ENCODE measurements at places on chromosomes 12 and 14. TPM values are rescaled to one million over a fixed set of nuclear protein-coding genes. Genes with fewer than 3 reads are reported as not detected.

- no peak for DNase-seq
Observed at GRCh38 chr12:132367071-132367851, 37.9 kb upstream of the GALNT9 start.

- DNase-seq, result no peak
Observed at GRCh38 chr12:122124370-122124769, 45.8 kb downstream of the MLXIP start.

DNA sequence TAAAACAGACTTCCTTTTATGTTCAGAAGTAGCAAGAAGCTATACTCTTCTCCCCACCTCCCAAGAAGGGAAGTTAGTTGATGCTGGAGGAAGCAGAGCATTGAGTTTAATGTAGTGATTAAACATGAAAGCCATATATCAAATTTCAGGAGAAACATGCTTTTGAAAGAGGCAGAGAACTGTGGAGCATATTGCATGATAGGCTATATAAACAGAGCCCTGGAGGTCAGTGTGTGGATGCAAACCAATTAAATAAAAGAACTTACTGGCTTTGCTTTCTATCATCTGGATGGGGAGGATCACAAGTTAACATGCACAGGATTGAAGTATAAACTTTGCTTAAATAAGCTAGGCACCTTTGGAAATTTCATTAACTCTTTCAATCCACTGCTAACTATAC lies 94.1 kb downstream of the MSRB3 start:
- DNase-seq, result no peak

The BRAP gene
- total RNA-seq, result 20.0 TPM

DNA sequence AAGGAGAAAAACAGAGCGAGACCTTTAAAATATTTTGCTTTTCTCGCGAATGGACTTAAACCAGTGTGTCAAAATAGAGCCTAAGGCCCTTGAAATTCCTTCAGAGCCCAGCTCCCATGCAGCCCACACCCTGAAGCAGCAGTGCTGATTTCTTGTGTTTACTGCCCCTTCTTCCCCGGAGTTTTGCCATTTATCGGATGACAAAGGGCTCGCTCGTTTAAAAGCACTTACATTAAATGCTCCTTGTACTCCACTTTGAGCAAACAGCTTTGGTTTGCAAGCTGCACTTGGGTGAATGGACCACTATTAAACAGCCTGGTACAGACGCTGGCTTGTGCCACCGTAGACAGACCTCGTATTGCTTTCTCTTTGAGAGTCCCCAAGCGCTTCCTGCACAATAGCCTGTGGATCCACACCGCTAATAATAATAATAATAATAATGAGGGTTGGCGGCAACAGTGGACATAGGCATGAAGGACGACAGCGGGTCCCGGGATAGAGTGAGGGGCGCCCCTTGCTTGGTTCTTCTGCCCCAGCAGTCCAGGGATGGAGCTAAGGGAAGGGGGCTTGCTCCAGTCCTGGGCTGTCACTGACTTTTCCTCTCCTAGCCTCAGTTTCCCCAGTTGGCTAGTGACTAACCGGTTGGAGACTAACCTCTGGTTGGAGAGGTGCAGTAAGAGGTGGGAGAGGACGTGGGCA lies 6.6 kb downstream of the DLK1 start:
- no peak for DNase-seq

The AMIGO2 gene
- total RNA-seq, result 5.4 TPM

GRCh38 chr12:89960607-89961394 lies 252.2 kb upstream of the ATP2B1 start:
- DNase-seq, result no peak

GRCh38 chr14:105855893-105856675 lies 329.7 kb downstream of the TMEM121 start:
- DNase-seq, result no peak

DNA sequence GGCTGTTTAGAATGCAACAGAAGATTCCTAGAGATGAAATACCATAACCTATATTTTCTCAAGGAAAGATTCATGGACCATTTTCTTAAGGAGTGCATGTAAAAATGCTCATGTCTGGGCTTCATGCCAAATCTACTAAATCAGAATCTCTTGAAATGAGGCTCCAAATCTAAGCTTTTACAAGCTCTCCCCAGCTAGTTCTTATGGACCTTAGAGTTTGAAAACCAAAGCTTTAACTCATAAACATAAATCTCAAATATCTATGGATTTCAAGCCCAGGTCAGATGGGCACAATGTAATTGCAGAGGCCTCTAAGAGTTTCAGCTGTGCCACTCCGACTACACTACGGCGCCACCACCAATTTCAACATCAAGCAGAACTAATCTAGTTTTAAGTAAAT lies 117.3 kb upstream of the CAND1 start:
- DNase-seq, result no peak

DNA sequence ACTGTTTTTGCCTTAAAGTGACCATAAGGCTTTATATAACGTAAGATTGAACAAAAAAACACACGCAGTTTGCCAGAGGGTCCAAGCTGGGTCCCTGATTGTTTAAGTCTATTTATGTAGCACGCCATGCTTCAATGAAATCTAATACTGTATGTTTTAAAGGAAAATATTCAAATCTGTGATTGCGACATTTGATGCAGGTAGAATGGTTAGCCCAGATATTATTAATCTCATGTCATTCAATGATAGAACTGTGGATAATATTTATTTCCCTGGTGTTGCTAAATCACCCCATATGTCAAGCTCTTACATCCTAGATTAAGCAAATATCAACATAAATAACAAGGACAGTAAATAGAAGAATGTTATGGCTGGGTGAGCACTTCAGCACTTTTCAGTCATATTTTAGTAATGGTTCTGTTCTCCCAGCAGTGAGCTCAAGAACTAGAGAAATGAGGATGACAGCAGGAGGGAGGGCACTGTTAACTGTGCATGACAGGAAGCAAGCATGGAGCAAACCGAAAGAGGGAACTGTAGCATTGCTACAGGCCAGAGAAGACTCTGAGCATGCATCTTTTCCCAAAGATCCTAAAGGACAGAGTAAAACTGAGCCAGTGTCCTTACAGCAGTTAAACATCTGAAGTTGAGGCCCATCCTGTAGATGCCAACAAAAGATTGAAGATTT lies 465.7 kb upstream of the MGAT4C start:
- no peak for DNase-seq

GRCh38 chr12:92485351-92486348 lies 217.1 kb upstream of the PLEKHG7 start:
- no peak for DNase-seq

- peak; percentile 39 for DNase-seq
Observed at GRCh38 chr14:22319526-22320361, 269.3 kb downstream of the DAD1 start.

DNA sequence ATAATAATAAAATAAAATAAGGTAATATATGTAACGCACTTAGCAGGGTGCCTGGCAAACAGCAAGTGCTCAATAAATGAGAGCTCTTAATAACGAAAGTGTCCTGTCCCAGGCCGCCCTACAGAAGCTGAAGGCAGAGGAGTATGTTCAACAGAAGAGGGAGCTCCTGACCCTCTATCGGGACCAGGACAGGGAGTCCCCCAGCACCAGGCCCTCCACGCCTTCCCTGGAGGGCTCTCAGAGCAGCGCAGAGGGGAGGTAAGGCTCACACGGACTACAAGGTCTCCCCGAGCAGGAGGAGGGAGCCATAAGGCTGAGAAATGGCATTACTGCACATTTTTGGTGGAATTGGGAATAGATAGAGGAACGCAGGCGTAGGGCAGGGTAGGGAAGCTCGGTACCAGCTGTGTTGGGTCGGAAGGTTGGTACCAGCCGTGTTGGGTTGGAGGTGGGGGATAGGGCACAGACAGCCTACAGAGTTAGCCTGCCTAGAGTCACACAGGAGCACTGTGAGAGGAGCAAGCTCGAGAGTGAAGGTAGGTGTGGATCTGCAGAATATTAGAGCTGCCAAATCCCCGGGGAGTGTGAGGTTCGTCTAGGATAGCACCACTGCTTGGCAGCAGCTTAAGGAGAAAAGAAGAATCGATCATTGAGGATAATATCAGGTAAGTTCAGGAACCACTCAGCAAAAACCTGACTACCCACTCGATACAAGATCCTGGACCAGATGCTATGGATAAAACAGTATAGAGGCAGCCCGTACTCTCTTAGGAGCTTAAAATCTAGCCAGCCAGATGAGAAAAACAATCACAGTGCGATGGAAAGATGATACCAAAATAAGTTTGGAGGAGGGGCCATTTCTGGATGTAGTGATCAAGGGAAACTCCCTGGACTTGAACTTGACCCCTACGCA lies 15.3 kb downstream of the TNFRSF1A start:
- no peak for DNase-seq

DNA sequence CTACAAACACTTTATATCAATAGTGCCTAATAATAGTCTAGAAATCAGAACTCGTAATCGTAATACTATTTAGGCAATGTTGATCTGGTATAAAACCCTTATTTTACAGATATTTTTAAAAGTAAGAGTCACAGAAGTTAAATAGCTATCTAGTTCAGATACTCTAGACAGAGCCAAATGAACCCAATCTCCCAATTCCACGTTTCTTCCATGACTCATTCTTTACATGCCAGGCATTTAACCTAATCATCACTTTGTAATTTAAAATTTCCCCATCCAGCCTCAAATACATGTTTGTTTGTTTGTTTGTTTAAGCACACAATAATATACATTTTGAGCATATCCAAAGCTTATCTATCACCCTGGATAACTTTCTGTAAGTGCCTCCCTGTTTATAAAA lies 36.4 kb upstream of the GARIN6 start:
- no peak for DNase-seq

DNA sequence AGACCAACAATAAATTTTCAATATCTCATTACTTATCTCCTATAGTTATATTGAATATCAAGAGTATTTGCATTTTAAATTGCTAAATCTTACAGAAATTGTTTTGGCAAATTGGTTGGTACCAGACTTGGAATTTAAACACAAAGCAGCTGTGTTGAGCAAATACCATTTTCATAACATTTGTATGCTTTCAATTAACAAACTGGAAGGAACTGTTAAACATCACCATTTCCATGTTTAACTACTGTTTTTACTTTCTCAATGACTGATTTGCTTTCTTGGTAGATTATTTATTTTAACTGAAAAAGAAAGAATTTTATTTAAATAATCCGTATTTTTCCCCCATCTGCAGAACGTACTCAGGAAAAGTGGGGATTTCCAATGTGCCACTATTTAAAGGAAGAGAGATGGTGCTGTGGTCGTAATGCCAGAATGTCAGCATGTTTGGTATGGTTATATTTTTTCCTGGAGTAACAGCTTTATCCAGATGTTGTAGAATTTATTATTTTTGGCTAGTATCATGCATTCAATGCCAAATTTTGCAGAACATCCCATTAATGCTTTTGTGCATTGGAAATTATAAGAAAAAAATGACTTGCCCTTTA lies 72.3 kb downstream of the METTL25 start:
- no peak for DNase-seq

The IQSEC3 gene
- 1.1 TPM for total RNA-seq

The POTEG gene
- total RNA-seq, result not detected

DNA sequence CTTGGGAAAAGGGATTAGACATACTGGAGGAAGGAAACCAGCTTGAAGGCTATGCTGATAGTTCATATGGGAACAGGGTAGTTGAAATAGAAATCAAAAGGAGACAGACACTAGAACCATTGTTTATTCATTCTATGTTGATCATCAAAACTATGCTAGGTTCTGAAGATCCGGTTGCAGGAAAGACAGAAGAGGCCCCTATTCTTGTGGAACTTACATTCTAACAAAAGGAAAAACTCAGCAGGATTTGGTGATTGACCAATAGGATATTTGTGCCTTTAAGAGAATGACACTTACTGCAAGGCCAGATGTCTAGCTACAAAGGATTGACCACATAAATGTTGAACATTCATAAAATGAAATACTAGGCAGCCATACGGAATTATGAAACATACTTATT lies 179.2 kb downstream of the AKAP6 start:
- no peak for DNase-seq

The SYNJ2BP gene
- total RNA-seq, result 27.0 TPM

The SDR9C7 gene
- total RNA-seq, result not detected

GRCh38 chr12:96208346-96208745 lies 14.2 kb downstream of the ELK3 start:
- DNase-seq, result no peak

GRCh38 chr12:98894412-98895085 lies 249.5 kb downstream of the APAF1 start:
- DNase-seq, result peak; percentile 45

GRCh38 chr12:30823156-30823699 lies 68.5 kb upstream of the CAPRIN2 start:
- DNase-seq, result peak; percentile 55
